ENCODE measurements at places on chromosomes 3 and 15.

DNA sequence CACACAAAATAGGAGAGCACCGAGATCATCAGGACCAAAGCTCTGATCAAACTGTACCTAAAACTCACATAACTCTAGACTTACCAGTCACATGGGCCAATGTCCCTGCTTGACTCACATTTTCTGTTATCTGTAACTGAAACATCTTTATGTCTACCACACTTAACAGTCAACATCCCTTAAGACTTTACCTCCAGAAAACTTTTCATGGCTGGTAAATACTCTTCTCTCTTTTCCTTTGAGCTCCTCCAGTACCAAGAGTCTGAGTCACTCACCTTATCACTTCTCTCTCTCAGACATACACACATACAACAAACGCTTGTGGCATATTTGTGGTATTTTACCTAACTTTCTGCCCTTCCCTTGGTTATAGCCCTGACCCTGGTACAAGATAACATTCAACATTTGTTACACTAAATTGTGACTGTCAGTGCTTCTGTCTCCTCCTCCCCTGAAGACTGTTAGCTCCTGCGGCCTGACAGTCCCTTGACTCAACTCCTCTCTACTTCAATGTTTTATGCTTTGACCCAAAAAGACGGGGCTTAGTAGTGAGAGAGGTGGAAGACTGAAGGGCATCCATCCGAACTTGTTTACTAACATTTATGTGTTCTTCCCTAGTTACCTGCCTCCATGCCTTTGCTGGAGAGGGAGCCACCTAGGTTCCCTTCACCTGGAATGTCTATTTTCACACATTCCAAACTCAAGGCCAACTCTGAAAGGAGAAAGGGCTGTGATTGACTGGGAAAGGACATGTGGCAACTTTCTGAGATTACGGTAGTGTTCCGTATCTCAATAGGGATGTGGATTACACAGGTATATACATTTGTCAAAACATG lies 3.7 kb upstream of the EFHB start:
- no peak for DNase-seq

DNA sequence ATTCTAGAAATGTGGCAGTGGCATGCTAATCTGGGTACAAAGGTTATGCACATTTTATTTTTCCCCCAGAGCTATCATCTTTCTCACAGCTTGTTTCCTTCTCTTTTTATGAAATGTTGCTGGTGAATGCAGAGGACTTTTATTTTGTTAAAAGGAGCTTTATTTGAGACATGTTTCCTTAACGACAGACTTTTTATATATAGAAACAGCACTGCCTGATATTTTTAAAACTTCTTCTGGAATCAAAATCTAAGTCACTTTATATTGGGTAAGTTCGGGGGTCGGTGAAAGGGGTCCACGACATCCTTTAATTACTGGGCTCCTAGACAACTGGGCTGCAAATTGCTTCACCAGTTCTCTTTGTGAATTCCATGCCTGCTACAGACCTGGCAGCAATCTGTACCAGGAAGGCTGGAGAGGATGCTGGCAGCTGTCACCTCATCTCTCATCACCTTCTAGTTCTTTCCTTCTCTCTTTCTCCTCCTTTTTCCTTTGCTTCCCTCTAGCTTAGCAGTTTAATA lies 464.7 kb downstream of the PDCD6IP start:
- DNase-seq: no peak

GRCh38 chr3:114043205-114043604 lies 13.1 kb downstream of the CCDC191 start:
- no peak for DNase-seq

- DNase-seq: no peak
Measured at GRCh38 chr3:57981483-57982087, 26.6 kb upstream of the FLNB start.

- DNase-seq: no peak
Measured at GRCh38 chr3:119800844-119801243, 18.9 kb downstream of the NR1I2 start.

DNA sequence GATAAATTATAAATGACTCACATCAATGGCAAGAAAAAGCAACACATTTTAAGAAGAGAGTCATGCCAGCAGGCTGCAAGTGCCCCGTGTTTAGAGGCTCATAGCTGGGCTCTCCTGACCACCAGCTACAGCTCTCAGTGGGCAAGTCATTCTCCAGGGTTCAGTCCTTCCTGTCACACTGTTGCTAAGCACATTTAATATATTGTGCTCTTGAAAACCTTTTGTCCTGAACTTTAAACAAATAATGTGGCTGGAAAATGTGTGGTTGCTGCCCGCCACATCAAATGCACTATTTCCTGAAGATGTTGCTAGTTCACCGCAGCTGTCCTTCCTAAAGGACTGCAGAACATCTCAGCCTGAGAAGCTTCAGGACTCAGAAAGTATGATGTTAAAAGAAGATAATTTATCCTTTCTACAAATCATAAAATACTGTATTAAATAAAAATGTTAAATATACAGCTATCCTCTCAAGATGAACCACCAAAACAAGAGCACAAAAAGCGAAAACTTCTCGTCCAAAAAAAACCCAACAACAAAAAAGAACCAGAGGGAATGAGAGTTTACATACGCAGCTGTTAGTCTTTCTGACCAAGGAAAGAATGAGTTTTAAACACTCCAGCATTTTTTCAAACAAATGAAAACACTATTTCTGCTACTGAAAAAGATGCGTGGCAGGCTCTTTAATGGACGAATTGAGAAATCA lies 951 bp downstream of the TARS3 start:
- DNase-seq: no peak

GRCh38 chr15:66408254-66408653 lies 21.5 kb downstream of the MAP2K1 start:
- no peak for DNase-seq

Data from WTC11 (cell line).